Activated T-helper 1 cell treated with Interleukin-2 at 50 U/mL for 16 hours (primary cell): ENCODE measurements at places on chromosomes 2 and 18.
A peak's percentile ranks its signal among the peaks of the same experiment; 100 is the strongest.

GRCh38 chr2:222859786-222860612 lies 837 bp upstream of the ACSL3 start:
- DNase-seq, result no peak

- no peak for DNase-seq
Observed at GRCh38 chr2:184734338-184734737, 136.0 kb downstream of the ZNF804A start.

- DNase-seq, result no peak
Observed at GRCh38 chr2:13508671-13509070, 791.9 kb downstream of the TRIB2 start.

DNA sequence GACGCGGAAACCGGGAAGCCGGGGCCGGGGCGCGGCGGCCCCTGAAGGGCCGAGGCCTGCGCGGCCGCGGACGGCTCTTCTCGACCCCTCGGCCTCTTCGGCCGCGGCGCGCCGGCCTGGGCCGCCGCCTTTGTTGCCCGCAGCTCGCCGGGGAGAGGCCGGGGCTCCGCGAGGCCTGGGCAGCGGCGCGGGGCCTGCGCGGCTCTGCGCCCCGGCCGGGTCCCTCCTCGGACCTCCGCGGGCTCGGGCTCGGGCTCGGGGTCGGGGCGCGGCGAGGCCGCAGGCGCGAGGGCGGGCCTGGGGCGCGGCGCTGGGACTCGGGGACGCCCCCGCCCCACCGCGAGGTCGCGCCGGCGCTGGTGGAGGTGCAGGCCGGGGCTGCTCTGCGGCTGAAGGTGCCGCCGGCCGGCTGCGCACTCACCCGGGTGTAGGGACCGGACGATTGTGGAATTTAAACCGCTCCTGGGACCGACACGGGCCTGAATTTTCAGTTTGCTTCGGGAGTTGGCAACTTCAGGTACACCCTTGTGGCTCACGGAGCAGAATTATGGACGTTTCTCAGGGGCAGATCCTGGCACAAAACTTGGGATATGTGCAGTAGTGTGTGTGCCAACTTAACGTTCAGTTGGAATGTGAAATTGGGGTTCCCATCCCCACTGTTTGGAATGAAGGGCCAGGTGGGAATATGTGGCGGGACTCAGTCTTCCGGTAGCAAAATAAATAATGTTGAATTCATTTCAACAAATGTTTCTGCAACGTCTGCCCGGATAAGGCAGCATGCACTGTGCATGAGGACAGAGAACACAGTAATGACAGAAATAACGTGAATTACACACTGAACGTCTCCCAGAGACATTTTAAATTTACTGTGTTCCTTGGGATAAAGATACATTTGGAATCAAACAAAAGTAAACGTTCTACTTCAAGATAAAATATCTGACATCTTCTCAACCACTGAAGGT lies 787 bp downstream of the SOCS6 start:
- no peak for DNase-seq

- no peak for DNase-seq
Observed at GRCh38 chr2:197713271-197713670, 8.1 kb downstream of the MARS2 start.

GRCh38 chr2:201883606-201884369 lies 77.5 kb downstream of the CDK15 start:
- DNase-seq, result no peak

- DNase-seq, result no peak
Observed at GRCh38 chr2:211864328-211864727, 674.3 kb downstream of the ERBB4 start.

GRCh38 chr2:8583400-8584173 lies 98.3 kb upstream of the ID2 start:
- DNase-seq, result peak; percentile 31

GRCh38 chr18:24015639-24016631 lies 1.4 kb downstream of the TTC39C start:
- DNase-seq, result no peak

DNA sequence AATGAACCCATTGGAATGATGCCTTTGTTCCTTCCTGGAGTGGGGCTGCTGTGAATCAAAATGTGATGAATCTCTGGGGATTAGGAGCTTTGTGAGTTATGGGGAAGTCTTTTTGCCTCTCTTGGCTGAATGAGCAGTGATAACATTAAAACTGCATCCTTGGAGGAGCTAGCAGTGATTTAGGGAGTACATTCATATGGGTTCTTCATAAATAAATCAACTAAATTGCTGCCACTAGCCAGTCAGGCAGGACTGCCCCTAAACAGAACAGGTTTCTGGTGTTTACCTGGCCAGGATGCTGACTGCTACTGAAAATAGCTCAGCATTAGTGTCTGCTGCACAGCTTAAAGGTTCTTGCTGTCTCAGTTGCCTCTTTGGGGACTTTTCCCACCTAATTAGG lies 244.5 kb upstream of the MEX3C start:
- DNase-seq, result no peak

DNA sequence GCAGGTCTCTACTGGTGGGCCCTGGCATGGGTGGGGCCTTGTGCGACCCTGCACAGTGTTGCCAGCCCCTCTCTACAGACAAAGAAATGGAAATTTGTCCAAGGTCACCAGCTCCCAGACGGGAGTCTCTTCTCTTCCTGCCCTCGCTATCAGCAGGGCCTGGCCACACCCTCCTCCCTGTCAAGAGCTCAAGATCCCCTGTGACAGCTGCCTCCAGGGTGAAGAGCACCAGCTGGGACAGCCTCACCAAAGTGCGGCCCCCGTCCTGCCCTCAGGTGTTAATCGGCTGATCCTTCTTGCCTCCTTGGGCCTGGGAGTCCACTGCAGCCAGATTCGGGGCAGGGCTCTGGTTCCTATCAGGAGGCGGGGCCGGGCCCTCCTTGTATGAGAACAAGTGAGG lies 259.1 kb downstream of the TWIST2 start:
- DNase-seq, result no peak

DNA sequence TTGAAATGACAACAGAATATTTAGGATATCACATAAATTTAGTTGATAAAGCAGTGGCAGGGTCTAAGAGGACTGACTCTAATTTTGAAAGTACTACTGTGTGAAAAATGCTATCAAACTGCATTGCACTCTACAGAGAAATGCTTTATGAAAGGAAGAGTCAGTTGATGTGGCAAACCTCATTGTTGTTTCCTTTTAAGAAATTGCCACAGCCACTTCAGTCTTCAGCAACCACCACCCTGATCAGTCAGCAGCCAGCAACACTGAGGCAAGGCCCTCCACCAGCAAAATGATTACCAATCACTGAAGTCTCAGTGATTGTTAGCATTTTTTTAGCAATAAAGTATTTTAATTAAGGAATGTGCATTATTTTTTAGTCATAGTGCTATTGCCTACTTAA lies 488.7 kb upstream of the SLC39A10 start:
- DNase-seq, result no peak

- no peak for DNase-seq
Observed at GRCh38 chr2:8623958-8624591, 57.8 kb upstream of the ID2 start.

GRCh38 chr2:120018549-120018948 lies 5.7 kb downstream of the EPB41L5 start:
- no peak for DNase-seq

DNA sequence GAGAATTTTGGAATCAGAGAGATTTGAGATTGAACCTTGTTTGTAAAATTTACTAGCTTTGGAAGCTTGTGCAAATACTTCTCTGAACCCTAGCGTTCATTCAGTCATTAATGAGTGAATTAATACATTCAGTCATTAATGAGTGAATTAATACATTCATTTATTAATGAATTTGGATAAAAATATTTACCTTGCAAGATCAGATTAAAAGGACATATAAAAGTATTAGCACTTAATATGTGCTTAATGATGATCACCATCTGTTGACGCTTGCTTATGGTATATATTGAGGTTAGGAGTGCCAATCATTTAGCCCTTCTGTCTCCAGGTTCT lies 26.9 kb downstream of the EML4 start:
- DNase-seq, result no peak

DNA sequence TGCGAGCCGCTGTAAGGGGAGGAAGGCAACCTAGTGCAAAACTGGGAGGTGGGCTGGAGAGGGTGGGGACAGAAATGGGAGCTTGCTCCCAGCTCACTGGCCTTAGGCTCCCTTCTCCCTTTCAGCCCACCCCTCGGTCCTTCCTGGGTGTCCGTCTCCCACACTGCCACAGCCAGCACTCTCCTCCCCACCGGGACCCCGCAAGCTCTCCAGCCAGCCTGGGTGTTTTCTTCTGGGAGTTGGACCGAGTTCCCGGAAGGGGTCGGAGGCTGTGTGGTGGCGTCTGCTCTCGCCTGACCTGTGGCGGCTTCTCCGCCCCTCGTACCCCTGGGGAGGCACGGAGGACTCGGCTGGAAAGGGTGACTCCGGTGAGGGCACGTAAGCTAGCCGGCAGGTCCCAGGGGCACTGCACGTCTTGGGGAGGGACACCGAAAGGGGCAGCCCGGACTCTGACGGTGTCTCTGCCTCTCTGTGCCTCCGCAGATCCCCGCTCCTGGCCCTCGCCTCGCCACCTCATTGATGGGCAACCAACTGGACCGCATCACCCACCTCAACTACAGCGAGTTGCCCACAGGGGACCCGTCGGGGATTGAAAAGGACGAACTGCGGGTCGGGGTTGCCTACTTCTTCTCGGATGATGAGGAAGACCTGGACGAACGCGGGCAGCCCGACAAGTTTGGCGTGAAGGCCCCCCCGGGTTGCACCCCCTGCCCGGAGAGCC lies 1.1 kb downstream of the LRATD1 start:
- no peak for DNase-seq

DNA sequence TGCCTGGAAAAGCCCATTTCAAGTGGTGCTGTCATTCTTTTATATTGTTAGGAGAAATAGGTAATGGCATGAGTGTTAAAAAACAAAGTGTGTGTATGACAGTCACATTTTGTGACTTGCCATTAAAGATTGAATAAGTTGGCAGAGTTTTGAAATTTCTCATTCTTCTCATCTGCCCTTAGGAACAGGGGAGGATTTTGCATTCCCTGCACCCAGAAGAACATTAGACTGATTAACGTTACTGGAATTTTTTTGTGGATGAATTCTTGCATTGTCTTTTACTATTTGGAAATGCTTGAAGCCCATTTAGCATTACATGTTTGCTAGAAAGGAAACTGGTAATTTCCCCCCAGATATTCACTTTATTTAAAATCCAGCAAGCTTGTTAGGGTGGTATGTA lies 162.2 kb downstream of the BABAM2 start:
- DNase-seq, result no peak

DNA sequence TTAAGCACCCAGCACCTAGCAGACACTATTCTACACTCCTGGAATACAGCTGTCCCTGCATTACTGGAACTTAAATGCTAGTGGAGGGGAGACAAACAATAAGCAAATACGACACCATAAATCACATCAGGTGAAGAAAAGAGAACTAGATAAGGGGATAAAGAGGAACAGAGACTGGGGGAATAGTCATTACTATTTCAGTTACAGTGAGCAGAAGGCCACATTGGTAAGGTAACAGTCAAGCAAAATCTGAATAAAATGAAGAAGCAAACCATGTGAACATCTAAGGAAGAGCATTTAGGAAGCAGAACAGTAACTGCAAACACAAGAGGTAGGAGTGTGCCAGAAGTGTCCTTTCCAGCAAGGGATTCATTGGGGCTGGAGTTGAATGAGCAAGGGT lies 77.0 kb upstream of the PTPRM start:
- DNase-seq, result no peak

- no peak for DNase-seq
Observed at GRCh38 chr2:25619185-25619584, 54.2 kb downstream of the DTNB start.

- no peak for DNase-seq
Observed at GRCh38 chr2:134314681-134315368, 61.0 kb downstream of the MGAT5 start.

GRCh38 chr2:64655873-64656272 lies 2.2 kb upstream of the SERTAD2 start:
- no peak for DNase-seq

DNA sequence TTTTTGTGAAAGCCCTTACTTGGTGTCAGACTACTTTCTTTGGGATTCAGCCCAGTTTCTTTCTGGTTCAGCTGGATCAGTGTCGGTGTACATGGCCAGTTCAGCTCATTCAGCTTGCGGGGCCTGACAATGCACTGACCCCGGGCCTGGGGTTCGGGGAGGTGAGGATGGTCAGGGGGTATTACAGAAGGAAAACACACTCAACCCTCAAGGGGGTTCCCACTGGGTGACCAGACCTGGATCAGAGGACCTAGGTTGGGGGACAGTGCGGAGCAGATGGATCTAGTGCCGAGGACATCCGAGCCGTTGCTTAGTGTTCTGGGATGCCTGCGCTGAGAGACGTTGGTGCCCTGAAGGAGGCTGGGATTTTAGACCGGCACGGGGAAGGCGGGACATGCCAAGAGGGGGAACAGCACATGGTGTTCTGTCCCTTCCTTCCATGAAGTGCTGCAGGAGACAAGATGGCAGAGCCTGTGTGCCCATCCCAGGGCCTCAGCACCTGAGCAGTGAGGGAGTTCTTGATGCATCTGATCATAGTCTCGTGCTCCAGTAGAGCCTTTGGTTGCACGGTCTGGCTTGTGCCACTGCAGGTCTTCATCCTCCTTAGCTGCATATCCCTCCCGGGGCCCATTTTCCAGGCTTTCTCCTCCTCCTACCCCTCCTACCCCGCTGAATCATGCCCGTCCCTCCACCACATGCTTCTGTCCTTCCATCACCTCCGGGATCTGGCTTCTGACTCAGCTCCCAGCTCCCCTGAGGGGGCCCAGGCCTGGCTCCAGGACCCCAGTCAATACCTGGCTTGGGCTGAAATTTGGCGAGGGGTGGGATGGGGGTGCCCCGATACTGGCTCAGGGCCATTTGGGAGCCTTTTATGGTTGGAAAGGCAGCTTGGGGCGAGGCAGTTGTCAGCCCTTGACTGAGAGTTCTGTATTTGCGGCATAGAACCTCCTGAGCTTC lies 18.0 kb downstream of the SPEG start:
- no peak for DNase-seq

GRCh38 chr2:75523313-75524275 lies 37.1 kb downstream of the EVA1A start:
- DNase-seq, result no peak

DNA sequence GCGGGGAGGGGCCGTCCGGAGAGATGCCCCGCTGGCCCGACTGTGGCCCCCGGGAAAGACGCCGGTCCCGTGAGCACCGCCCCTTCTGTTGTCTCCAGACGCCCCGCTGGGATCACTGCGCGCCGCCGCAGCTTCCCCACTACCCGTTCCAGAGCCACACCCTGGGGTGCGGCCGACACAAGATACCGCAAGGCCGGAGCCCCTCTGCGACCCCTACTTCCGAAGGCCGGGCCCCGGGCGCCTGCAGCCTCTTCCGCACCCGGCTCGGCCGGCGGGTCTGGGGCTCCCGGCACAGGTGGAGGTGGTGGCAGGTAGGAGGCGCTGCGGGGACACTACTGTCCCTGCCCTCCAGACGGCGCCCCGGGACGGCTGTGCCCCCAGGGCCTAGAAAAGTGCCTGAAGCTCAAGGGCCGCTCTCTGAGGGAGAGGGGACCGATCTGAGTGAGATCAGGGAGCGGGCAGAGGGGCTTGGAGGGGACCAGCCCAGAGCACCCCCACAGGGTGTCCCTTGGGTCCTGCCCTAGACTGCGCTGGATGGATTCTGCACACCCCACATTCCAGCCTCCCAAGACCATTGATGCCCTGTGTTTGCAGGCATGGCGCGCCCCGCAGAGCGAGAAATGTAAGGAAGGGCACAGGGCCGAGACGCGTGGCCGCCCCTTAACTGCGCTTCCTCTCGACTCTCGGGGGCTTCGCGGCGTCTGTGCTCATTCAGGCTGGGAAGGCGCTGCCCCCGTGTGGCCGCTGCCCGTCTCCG lies 80.0 kb downstream of the GFPT1 start:
- peak; percentile 23 for DNase-seq

GRCh38 chr2:1708476-1709334 lies 35.6 kb downstream of the PXDN start:
- no peak for DNase-seq
